ENCODE measurements at places on chromosomes 5 and 9. TPM values are rescaled to one million over a fixed set of nuclear protein-coding genes. Genes with fewer than 3 reads are reported as not detected.

Gene GCNT1
- total RNA-seq: 0.67 TPM

Gene ADRB2
- total RNA-seq: 6.2 TPM

Gene SLC45A2
- total RNA-seq: not detected

DNA sequence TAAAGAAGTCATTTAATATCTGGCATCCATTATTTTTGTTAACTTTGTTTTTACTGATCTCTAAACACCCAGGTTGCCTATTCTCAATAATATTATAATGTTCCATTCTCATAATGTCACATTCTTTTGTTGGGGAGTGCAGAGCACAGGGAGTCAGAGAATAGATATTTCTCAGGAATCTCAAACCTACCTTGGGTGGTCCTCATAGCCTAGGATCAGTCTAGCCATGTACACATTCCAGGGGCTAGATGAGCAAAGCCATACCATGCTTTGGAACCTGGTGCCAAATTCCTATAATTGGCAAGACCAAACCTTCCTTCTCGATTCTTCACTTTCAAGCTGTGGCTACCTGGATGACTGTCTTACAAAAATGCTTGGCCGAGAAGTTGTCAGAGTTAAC is 1124.7 kb upstream of the WWC1 start:
- DNase-seq: no peak

DNA sequence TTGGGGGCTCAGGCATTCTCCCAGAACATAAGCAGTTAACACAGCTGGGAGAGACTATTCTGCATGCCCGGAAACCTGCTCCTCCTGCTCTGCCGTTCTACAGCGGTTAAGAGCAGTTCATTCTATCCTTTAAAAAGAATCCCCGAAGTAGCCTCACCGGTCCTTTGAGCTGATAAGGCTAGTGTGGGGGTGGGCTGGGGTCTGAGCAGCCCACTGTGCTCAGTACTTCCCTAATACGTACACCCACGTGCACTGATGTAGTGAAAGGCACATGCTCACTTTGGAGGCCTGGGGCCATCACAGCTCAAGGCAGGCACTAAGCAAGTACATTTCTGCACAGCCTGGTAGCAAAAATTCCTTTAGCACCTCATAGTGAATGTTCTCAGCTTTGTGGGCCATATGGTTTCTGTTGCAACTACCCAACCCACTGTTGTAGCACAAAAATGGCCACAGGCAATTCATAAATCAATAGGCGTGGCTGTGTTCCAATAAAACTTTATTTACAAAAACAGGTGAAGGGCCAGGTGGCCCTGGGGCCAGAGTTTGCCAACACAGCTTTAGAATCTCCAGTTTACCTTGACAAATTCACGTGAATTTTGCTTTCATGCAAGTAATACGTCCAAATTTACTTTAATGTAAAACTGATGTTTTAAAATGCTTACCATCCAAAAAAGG is 136.4 kb downstream of the ZNF354C start:
- DNase-seq: no peak
